ENCODE measurements at places on chromosomes 3 and 15. TPM values are rescaled to one million over a fixed set of nuclear protein-coding genes. Genes with fewer than 3 reads are reported as not detected.

The MGLL gene
- total RNA-seq: 1.0 TPM

- H3K36me3 ChIP-seq: no peaks in the 10 kb centered on the region
- no peak for DNase-seq
These were observed 1174.7 kb downstream of the ZPLD1 start for GRCh38 chr3:103609472-103609871.

- no peaks in the 10 kb centered on the region for H3K27me3 ChIP-seq
- H3K4me3 ChIP-seq: no peak overlapping the region
- H3K4me1 ChIP-seq: no peaks in the 10 kb centered on the region
- H3K27ac ChIP-seq: no peak overlapping the region
These were observed 246.4 kb downstream of the ALCAM start for GRCh38 chr3:105613120-105613519.

- DNase-seq: peak; percentile 27
- H3K4me1 ChIP-seq: no peaks in the 10 kb centered on the region
- H3K27me3 ChIP-seq: no peaks in the 10 kb centered on the region
- peak overlapping the region; percentile 77 for H3K27ac ChIP-seq
- H3K4me3 ChIP-seq: peak overlapping the region; percentile 84
- H3K36me3 ChIP-seq: no peaks in the 10 kb centered on the region
These were observed 653 bp upstream of the WDR6 start for GRCh38 chr3:49006408-49007067.

GRCh38 chr3:109269577-109270275 lies 46.6 kb downstream of the DPPA2 start:
- no peak overlapping the region for H3K27ac ChIP-seq
- H3K4me1 ChIP-seq: no peaks in the 10 kb centered on the region
- no peak overlapping the region for H3K4me3 ChIP-seq
- H3K36me3 ChIP-seq: no peaks in the 10 kb centered on the region
- no peaks in the 10 kb centered on the region for H3K27me3 ChIP-seq
- DNase-seq: no peak

DNA sequence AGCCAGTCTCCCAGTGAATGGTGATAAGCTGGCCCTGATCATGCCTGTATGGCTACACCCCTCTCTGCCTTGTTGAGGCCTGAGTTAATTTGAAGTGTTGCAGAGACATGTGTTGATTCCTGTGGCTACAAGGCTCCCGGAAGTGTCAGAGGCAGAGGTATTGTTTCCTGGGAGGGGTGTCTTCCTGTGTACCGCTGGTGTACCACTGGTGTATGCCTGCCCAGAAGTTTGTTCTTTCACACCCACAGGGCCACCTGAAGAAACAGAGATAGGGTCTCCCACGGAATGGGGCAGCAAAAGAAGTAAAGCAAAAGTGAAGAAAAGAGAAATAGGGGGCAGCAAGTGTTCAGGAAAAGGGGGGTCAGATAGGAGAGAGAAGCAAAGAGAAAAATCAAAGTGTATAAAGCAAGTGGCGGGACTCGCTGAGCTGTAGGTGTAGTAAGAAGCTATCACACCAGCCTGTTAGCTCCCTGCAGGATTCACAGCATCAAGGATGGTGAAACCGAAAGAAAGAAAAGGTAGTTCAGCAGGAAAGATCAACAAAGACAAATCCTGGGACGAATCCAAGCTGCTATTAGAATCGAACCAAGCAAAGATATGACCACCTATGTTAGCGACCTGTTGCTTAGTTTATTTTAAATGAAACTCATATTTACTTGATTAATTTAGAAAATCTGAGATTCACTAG lies 36.6 kb upstream of the CD47 start:
- H3K27ac ChIP-seq: no peak overlapping the region
- no peaks in the 10 kb centered on the region for H3K36me3 ChIP-seq
- H3K4me3 ChIP-seq: no peak overlapping the region
- no peaks in the 10 kb centered on the region for H3K27me3 ChIP-seq
- peaks cover 8% of the 10 kb centered on the region for H3K4me1 ChIP-seq

The MYH15 gene
- 0.56 TPM for total RNA-seq

The IGSF10 gene
- 0.18 TPM for total RNA-seq

DNA sequence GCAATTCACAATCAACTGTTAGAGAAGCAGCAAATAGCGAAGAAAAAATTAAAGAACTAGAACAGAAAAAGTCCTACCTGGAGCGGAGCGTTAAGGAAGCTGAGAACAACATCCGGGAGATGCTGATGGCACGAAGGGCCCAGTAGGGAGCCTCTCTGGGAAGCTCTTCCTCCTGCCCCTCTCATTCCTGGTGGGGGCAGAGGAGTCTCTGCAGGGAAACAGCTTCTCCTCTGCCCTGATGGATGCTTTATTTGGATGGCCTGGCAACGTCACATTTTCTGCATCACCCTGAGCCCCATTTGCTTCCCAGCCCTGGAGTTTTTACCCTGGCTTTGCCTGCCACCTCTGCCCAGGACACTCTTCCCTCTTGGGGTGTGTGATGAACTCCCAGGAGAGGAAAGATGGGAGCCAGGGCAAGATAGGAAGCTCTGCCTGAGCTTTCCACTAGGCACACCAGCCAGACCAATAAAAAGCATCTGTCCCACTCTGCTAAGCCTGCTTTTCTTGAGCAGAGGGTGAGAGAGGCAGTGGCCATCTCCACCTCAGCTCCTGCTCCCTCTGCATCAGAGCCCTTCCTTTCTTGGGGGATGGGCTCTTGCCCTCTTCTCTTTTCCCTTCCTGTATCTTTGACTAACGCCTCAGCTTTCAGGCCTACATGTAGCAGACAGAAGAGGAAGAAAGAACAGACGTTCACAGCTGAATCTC lies 39.4 kb downstream of the PPARG start:
- no peaks in the 10 kb centered on the region for H3K27me3 ChIP-seq
- no peaks in the 10 kb centered on the region for H3K36me3 ChIP-seq
- H3K27ac ChIP-seq: no peak overlapping the region

The C3orf22 gene
- total RNA-seq: not detected

DNA sequence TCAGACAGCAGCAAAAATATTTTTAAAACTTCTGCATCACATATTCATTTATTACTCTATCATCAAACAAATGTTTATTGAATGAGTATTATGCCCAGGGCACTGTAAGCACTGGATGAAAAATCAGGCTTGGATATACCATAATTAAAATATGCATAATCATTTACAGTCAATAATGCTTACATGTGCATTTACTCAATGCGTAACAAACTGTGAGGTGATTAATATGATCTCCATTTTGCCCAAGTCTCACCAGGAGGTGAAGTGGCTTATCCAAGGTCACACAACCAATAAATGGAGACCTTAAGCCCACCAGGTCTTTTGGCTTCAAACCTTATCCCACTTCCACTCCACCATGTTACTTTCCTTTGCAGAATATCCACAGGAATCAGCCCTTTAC lies 117.3 kb upstream of the SLC24A5 start:
- no peak overlapping the region for H3K27ac ChIP-seq
- no peaks in the 10 kb centered on the region for H3K36me3 ChIP-seq
- no peak overlapping the region for H3K4me3 ChIP-seq
- H3K27me3 ChIP-seq: no peaks in the 10 kb centered on the region

The ADPRH gene
- total RNA-seq: 3.6 TPM

The GATM gene
- 50.0 TPM for total RNA-seq

- H3K4me1 ChIP-seq: no peaks in the 10 kb centered on the region
- no peaks in the 10 kb centered on the region for H3K27me3 ChIP-seq
- no peak overlapping the region for H3K4me3 ChIP-seq
- H3K36me3 ChIP-seq: peaks cover 36% of the 10 kb centered on the region
These were observed 27.1 kb downstream of the EIF2AK4 start for GRCh38 chr15:39961051-39961450.

GRCh38 chr15:71804695-71805470 lies 5.5 kb upstream of the NR2E3 start:
- H3K27ac ChIP-seq: no peak overlapping the region
- H3K36me3 ChIP-seq: no peaks in the 10 kb centered on the region
- H3K27me3 ChIP-seq: no peaks in the 10 kb centered on the region
- peaks cover 38% of the 10 kb centered on the region for H3K4me1 ChIP-seq

The SLC27A2 gene
- total RNA-seq: not detected

DNA sequence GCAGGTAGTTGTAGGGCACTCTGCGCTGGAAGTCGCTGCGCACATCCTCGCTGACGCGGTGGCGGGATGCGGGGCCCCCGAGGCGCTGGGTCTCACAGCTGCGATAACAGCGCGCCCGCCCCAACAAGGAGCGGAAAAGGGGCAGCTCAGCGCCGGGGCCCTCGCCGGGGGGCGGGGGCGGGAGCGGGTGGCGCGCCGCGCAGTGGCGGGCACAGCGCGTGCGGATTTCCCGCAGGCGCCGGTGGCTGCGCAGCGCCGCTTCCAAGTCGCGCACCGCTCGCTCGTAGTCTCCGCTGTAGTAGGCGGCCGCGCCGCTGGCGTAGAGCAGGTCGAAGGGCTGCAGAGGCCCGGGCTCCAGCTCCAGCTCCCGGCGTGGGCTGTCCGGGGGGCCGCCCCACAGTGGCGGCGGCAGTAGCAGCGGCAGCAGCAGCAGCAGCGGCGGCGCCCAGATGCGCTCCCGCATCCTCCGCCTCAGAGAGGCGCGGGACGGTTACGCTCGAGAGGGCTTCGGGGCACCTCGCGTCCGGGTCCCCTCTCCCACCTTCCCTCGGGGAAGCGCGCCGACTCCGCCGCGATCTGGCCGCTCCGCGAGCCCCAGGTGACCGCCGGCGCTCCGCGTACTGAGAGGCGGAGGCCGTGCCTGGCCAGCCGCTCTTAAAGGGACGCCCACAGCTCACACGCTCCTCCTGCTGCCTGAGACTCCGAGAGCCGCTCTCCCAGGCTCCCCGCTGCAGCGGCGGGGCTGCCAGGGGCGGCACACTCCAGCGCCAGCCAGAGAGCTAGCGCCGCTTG lies at the start of gene P3H2:
Gene P3H2, minus strand, starts transcription at position 629 of the 792 bp plus-strand sequence. Its CDS starts 166 bp downstream, at position 463.
- no peaks in the 10 kb centered on the region for H3K27me3 ChIP-seq
- DNase-seq: peak; percentile 96
- H3K4me3 ChIP-seq: peak within 1 kb of the TSS; percentile 92

DNA sequence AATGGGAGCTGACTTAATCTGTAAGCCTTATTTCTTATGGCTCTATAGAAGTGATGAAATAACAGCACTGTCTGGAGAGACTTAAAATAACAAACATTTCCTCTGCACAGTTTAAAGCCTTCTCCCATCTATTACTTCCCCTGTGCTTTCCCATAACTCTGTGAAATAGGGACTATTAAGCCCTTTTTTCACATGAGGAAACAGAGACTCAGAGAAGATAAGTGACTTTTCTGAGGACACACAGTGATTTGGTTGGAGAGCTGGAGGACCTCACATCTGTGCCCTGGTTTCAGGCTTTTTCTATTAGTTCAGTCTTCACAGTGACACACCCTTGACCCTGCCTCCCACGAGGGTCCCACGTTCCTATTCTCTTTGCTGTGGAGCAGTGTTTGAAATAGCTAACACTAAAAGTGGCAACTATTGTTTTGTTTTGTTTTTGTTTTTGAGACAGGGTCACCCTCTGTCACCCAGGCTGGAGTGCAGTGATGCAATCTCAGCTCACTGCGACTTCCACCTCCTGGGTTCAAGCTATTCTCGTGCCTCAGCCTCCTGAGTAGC lies 82.9 kb downstream of the ST6GAL1 start:
- no peak for DNase-seq
- H3K27ac ChIP-seq: peak overlapping the region; percentile 43
- no peaks in the 10 kb centered on the region for H3K36me3 ChIP-seq
- H3K27me3 ChIP-seq: no peaks in the 10 kb centered on the region
- H3K4me3 ChIP-seq: no peak overlapping the region

The GALNT15 gene
- 0.18 TPM for total RNA-seq

DNA sequence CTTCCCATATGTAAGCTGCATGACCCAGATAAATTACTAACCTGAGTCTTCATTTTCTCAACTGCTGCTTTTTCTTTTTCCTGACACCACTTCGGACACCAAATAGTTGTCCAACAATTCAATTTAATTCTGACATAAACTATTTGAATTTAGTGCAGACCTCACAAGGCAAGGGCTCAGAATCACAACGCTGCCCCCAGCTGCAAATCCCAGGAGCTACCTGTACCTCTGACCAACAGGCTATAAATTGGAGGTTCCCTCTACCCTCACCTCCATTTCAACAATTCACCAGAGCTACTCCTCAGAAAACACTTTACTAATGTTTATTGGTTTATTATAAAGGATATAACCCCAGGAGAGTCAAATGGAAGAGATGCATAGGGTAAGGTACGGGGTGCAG lies 737.6 kb downstream of the NTRK3 start:
- no peaks in the 10 kb centered on the region for H3K36me3 ChIP-seq
- no peaks in the 10 kb centered on the region for H3K4me1 ChIP-seq
- no peak overlapping the region for H3K27ac ChIP-seq
- no peaks in the 10 kb centered on the region for H3K27me3 ChIP-seq
